CD4-positive, alpha-beta T cell treated with Interleukin-6 at 100 ng/mL for 8 hours (primary cell): ENCODE measurements at places on chromosomes 6 and 20.

DNA sequence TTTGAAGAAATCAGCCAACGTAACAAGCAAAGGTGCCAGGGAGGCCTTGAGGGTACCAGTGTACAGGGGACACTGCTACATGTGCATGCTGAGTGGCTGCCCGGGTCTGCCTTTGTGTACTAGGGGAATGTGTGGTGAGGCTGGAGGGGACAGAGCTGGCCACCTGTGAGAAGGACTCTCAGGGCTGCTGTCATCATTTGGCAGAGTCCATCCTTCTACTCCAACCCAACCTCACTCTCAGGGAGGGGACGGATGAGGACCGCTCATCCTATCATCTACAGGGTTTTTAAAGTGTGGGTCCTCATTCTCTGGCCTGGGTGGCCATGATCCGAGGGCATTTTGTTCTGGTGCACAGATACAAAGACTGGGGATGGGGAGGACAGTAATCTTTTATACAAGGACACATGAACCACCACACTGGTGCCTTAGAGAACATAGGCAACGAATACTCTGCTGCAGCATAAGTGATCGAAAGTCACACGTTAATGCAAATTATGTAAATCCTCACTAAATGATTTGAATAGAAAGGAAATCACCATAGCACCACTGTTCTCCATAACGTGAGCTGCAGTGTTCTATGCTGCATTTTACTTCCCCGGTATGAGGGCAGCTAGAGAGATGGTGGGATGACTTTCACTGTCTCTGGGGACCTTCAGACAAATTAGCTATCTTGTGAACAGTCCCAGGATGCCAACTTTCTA, 181.4 kb downstream of the GMPR start:
- no peak for DNase-seq

GRCh38 chr6:87913974-87914373, 133.7 kb upstream of the SPACA1 start:
- DNase-seq: no peak

- no peak for DNase-seq
Measured at GRCh38 chr6:165645919-165646318, 17.1 kb downstream of the PDE10A start.

GRCh38 chr6:147167576-147168461, 36.4 kb upstream of the STXBP5 start:
- DNase-seq: no peak

- no peak for DNase-seq
Measured at GRCh38 chr20:542777-543368, 717 bp downstream of the CSNK2A1 start.

GRCh38 chr20:12207875-12208274, 290.2 kb downstream of the BTBD3 start:
- no peak for DNase-seq

DNA sequence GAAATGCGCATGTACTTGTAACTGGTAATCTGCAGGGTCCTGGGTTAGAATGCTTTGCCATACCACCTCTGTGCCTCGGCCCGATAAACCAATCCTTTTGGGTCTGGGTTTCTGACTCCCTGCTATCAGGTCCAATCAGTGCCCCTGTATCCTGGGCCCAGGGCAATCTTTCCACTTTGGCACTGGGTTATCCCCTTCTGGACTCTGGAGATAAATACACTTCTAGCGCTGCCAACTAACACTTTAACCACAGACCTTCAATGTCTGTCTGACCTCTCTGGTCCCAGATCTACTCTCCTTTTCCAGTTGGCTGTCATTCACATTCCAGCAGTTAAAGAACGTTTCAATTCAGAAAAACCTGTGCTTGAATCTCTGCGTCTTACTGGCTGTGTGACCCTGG, 55.3 kb downstream of the DNAAF9 start:
- DNase-seq: no peak

- DNase-seq: no peak
Measured at GRCh38 chr6:39995633-39996032, 61.4 kb upstream of the MOCS1 start.

- DNase-seq: no peak
Measured at GRCh38 chr20:15637950-15638754, 935.1 kb downstream of the KIF16B start.

DNA sequence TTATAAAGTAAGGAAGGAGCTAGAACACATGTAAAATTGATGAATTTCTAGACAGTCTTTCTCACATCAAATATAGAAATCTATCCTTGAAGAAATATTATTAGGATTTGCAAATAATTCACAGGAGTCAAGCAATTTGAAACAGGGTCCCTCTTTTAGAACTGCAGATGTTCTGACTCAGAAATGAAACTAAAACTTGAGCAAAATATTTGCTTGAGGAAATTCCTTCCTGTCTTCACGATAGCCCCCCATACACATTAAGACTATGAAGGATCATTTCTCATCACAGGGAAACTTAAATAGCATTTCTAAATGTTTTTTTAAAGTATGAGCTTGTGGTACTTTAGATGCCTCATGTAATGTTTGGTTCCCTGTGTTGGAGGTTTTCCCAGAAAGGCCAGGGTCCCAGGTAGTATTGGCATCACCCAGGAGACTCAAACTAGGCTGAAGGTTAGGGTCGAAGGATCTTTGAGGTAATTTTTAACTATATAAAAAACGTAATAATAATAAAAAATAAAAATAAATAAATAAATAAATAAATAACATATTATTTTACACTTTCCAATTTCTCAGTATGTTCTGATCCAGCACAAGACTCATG, 144.0 kb upstream of the TBX18 start:
- no peak for DNase-seq

- DNase-seq: no peak
Measured at GRCh38 chr6:106381881-106382280, 21.4 kb downstream of the CRYBG1 start.

DNA sequence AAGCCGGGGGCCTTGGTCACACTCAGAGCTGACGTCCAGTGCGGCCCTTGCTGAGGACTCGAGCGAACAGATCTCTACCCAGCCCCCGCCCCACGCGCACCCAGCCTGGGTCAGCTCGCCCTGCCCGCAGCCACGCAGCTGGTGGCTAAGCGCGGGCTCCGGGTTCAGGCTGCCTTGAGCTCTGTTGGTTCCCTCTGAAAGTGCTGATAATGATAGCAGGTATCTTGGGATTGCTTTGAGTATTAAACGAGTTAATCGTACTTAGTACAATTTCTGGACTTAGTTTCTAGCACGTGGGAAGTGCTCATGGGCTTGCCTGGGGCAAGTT, 88.1 kb upstream of the TGM3 start:
- no peak for DNase-seq

- DNase-seq: no peak
Measured at GRCh38 chr6:21128601-21129000, 464.9 kb upstream of the SOX4 start.

DNA sequence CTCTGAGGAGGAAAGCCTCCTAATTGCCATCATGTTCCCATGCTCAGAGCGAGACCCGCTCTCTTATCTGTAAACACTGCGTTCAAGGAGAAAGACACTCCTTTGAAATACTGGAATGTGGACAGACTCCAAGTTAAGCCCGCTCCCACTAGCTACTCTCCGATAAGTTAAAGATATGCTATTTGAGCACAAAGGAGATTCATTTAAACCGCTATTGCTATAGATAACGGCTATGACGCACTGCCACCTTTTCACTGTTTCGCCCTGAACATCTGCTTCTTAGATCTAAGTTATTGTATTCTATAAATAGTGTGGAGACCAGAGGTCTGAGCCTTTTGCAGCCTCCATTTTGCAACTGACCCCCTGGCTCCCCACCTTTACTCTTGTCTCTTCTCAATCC, 82.3 kb downstream of the GPX5 start:
- DNase-seq: no peak

- DNase-seq: no peak
Measured at GRCh38 chr20:33719277-33719988, 677 bp downstream of the PXMP4 start.

DNA sequence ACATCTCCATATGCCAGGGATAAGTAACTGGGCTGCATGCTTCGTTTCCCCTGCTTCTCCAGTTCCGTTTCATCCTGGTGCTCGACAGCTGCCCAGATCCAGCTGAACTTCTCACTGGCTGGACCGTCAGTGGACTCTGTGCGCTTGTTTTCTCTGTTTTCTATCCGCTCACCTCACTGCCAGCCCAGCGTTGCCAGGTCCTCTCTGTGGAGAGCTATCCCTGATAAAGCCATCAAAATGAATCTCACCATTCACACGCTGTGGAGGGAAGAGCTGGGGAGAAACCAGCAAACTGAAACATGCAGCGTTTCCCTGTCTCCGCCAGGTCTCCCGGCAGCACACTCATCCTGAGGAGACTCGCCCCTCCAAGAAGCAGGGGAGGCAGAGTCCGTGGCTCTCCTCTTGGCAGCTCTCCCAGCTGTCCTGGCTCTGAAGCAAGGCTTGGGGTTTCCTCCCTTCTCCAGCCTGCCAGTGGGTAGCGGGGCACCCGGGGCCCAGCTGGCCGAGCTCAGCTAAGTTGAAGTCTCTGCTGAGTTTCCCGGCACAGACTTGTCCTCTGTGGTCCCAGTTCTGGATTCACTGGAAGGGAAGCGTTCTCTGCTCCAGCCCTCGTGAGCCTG, 160.9 kb downstream of the DTNBP1 start:
- no peak for DNase-seq

DNA sequence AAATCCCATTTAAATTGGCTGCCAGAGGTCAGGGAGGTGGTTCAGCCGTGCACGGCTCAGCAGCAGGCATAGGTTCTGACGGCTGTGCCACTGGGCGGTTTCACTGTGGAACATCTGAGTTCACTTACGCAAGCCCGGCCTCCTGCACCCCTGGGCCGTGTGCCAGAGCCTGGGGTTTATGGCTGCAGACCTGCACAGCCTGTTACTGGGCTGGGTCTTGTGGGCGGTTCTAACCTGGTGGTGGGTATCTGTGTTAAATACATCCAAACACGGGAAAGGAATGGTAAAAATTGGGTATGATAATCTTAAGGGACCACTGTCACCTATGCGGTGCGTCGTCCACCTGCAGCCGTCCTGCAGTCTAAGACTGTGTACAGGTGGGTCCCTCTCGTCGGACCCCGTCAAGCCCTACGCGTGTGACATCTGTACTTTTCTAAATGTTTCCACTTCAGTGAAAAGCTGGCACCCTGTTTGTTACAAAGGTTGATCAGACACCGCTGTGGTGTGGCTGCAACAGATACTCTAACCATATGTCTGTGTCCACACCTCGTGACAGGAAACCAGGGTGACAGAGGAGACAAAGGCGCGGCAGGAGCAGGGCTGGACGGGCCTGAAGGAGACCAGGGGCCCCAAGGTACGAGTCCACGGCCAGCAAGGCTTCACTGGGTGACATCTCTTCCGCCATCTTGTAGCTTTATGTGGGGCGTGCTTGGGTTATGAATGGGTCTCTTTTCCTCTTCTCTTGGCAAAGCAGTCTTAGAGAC, 21.5 kb downstream of the COL9A3 start:
- DNase-seq: no peak

DNA sequence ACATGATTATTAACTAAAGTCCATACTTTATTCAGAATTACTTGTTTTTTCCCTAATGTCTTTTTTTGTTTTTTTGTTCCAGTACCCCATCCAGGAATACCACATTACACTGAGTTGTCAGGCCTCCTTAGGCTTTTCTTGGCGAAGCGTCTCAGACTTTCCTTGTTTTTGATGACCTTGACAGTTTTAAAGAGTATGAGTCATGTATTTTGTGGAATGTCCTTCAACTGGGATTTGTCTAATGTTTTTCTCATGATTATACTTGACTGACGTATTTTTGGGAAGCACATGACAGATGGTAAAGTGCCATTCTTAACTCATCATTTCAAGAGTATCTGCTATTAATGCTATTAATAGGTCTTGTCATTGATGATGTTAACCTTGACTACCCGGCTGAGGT, 23.6 kb downstream of the ENPP1 start:
- DNase-seq: no peak

DNA sequence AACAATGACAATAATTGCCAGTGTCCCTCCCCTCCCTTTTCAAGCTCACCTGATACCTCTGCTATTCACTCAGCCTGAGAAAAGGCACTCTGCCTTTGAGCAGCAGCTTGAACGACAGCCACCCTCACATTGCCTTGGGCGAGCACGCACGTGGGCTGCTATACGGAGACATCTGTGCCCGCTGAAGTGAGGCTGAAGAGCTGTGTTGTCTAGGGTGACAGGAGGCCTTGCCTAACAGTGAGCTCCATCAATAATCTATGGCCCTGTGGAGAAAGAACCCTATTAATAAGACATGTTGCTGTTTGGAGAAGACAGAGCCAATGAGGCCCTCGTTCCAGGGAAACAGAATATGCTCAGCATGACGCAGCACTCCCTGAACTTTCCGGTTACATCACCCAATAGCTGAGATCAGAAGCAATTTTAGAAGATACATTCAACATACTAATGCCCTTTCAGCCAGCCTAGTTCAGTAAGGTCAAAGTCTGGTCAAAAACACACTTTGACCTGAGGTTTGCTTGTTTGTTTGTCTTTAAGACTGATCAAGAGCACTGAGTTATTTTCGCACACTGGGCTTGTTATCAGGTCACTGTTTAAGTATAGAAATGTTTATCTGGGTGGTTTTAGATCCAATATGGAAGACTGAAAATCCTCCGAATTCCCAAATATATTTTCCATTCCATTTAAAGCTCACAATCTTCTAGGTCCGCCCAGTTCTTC, 30.6 kb downstream of the RBM24 start:
- no peak for DNase-seq

DNA sequence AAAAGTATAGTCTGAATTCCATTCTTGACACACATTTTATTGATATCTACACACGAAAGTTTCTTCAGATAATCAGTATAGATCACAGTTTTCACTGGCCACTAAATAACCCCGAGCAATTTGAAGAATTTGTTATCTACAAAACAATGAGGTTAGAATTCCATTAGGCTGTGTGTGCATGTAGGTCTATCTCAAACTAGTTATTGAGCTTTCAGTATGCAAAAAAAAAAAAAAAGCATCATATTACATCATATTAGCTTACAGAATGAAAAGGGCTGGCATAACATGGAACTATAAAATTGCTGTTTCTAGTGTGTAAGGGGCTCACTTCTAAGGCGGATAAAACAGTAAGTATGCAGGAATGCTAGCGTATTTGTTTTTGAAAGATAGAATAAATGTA, 59.5 kb upstream of the ADGRG6 start:
- no peak for DNase-seq

DNA sequence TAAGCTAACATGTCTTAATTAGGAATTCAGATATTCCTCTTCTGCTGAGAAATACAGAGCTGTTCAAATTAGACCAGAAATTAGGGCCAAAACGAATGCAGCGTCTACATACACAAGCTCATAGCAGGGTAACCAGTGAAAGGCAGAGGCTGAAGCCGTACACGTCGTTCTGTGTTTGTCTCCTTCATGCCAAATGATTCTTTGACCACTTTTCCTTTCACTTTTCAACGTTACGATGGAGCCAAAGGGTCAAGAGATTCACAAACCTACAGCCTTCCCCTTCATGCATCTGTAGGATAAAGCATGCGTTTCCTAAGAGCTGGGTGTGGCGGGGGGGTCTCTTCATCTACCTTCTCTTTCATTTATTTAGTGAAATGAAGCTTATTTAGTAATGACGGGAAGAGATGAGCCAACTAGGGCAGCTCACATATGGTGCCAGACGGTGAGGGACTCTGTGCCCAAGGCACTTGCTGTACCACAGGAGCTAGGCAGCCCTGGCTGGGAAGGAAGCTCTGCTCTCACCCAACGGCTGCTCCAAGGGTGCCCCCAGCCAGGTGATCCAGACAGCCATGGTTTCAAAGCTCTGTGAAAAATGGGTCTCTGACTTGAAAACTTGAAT, 178.0 kb downstream of the ATXN1 start:
- DNase-seq: no peak

- DNase-seq: no peak
Measured at GRCh38 chr20:61042506-61043385, 209.3 kb upstream of the CDH4 start.
